Stimulated activated CD4-positive, alpha-beta T cell treated with anti-CD3 and anti-CD28 coated beads, TNF-alpha, amount 100 ng/mL, for 4 hours (primary cell): ENCODE measurements at places on chromosomes 1 and 21.

- no peak for DNase-seq
Observed at GRCh38 chr1:10444795-10445397, 4.9 kb upstream of the CORT start.

- DNase-seq: no peak
Observed at GRCh38 chr1:23111600-23112535, 56.8 kb downstream of the LUZP1 start.

GRCh38 chr1:21234779-21235178 is 55.5 kb downstream of the ECE1 start:
- no peak for DNase-seq

DNA sequence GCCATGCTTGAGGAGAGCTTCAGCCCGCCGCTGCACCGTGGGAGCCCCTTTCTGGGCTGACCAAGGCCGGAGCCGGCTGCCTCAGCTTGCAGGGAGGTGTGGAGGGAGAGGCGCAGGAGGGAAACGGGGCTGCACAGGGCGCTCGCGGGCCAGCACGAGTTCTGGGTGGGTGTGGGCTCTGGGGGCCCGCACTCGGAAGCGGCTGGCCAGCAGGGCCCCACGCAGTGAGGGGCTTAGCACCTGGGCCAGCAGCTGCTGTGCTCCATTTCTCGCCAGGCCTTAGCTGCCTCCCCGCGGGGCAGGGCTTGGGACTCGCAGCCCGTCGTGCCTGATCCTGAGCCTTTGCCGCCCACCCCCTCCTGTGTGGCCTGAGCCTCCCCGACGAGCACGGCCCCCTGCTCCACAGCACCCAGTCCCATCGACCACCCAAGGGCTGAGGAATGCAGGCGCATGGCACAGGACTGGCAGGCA is 1554.0 kb downstream of the KCNT2 start:
- DNase-seq: no peak

GRCh38 chr1:236534151-236534651 is 10.4 kb downstream of the LGALS8 start:
- no peak for DNase-seq

DNA sequence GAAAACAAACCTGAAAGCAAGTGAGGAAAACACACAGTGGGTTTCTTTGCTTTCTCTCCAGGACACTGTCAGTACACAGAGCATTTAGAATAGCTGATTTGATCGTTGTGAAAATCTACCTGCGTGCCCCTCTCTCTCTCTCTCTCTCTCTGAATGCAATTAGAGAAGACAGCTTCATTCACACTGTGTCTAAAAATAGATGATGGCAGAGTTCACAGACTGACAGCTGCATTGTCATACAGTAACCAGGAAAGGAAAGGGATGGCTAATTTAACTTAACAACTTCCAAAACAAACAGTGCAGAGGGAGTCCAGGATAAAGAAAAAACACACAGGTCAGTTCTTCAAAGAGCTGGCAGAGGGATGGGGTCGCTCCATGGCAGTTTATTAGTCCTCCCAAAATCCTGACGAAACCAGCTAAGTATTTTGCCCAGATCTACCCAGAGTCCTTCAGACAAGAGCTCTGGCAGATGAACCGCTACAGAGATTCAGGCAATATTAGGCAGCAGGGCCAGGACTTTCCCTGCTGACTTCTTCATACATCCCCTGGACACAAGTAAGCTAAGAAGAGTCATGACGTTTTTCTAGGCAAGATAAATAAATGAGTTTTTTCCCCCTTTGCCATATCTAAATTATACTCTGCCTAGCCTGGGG is 58.9 kb downstream of the WLS start:
- DNase-seq: no peak

DNA sequence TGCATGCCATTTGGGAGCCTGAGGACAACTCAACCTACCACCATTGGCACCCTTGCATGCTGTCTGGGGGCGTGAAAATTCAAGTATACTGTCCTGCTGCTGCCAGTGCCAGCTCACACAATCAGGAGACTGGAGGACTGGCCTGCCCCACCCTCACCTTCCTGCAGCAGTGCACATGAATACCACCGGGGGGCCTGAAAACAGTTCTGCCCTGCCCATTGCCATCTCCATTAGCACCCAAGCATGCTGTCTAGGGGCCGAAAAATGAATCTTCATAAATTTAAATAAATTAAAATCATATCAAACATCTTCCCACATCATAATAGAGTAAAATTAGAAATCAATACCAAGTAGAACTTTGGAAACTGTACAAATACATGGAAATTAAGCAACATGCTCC is 322.1 kb upstream of the TMPRSS15 start:
- no peak for DNase-seq

DNA sequence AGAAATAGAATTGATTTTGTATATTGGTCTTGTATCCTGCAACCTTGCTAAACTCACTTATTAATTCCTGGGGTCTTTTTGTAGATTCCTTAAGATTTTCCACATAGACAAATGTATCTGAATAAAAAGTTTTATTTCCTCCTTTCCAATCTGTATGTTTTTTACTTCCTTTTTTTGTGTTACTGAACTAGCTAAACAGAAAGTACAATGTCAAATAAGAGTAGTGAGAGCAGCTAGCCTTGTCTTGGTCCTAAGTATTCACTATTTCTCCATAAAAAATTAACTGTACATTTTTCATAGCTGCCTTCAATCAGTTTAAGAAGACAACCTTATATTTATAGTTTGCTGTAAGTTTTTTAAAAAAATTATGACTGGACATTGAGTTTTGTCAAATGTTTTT is 74.9 kb downstream of the FASLG start:
- DNase-seq: no peak

DNA sequence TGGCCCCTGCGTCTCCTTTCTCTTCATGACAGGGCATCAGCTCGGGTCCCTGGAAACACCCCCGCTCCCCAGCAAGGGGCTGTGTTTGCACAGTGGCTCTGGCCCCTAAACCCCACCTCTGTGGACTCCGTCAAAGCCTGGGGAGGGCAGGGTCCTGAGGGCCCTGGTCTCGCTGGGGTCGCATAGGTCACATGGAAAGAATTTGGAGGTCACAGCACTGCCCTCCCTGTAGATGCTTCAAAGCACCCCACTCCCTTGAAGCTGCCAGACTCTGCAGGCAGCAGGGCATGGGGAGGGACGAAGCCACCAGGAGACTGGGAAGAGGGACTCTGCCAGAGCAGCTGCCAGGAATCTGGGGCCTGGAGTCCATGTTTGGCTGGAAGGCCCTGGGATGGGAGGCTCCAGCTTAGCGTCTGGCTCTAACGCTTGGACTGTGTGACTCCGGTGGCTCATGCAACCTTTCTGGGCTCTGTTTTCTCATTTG is 36.6 kb upstream of the ECE1 start:
- DNase-seq: no peak

GRCh38 chr1:210358626-210359025 is 29.9 kb downstream of the HHAT start:
- DNase-seq: no peak

GRCh38 chr1:56403321-56403720 is 176.0 kb downstream of the PLPP3 start:
- DNase-seq: no peak
